ENCODE measurements at places on chromosomes 3 and 15.

- no peak for DNase-seq
Observed at GRCh38 chr15:81087694-81088093, 46.4 kb upstream of the CFAP161 start.

DNA sequence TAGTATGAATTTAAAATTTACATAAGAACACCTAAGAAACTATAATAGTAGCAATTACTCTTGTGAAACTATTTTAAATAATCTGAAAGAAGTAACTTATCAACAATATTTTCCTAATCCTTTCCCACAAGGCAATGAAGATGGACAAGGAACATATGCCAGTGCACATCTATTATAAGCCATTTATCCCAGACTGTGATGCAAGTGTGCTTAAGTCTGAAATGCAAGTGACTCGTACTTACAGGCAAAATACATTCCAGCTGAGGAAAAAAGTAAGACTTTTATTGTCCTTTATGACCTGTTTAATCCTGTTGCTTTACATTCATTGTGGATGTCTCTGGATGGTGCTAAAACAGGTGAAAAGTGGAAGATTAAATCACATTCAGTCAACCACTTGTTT lies 709.4 kb downstream of the ZNF385D start:
- no peak for DNase-seq

GRCh38 chr3:13042127-13042701 lies 31.0 kb downstream of the IQSEC1 start:
- no peak for DNase-seq

DNA sequence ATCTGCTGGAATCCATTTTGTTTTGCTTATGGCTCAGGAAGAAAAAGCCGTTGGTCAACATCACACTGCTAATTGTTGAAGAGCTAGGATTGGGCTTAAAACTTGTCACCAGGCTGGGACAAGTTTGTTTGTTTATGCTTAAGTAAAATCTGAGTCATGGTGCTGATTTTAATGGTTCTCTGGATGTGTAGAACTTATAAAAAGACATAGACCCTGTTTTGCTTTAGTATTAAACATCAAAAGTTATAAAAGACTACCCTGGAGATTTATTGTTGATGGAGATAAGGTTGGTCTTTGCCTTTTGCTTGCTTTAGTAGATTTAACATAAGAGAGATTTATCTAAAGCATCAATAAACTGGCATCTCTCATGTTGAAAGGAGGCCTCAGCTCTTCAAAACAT lies 348.2 kb upstream of the GOLIM4 start:
- DNase-seq = no peak

Measured in activated CD4-positive, alpha-beta T cell treated with anti-CD3 and anti-CD28 coated beads for 4 hours (primary cell).